GM23338 (cell line): ENCODE measurements at places on chromosomes 11 and 22.

DNA sequence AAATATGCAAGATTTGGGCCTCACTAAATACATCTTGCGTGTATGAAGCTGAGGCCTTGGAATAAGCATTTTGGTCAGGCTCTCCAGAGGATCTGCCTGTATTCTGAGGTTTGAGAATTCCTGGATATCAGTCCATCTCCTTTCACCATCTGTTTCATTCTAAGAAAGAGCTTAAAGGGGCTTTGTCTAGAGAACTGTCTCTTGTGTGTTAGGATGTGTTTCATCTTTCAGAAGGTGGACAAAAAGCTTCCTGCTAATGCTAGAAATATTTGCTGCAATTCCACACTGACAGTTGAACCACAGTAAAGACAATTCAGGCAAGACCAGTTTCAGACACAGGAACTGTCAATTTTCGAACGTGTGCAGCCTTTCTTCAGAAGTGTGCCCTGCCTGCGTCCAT is 185.4 kb downstream of the DBX1 start:
- no peak for DNase-seq
- no peaks in the 10 kb centered on the region for H3K36me3 ChIP-seq
- peaks cover 4% of the 10 kb centered on the region for H3K4me1 ChIP-seq
- H3K27ac ChIP-seq: no peak overlapping the region
- no peaks in the 10 kb centered on the region for H3K27me3 ChIP-seq

- H3K27me3 ChIP-seq: no peaks in the 10 kb centered on the region
- H3K36me3 ChIP-seq: peaks cover 14% of the 10 kb centered on the region; the same call in 1 of the 2 replicates
- DNase-seq: peak; percentile 34
- no peak overlapping the region for H3K4me3 ChIP-seq
These were observed 6.7 kb downstream of the CENPM start for GRCh38 chr22:41939981-41940831.

DNA sequence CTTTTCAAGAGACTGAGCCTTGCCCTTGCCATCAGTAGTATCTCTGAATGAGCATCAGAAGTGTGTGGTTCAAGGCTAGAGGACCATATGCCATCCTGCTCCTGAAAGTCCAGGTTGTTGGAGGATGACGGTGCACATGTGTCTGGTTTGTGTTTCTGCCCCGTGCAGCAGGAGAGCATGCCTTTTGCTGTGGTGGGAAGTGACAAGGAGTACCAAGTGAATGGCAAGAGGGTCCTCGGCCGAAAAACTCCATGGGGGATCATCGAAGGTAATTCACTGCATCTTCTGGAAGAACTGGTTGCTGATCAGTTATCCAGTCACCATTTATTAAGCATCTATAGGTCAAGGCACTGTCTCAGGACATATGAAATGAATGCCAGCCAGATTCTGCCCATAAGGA is 6.1 kb upstream of the WBP2NL start:
- DNase-seq: no peak
- H3K36me3 ChIP-seq: no peaks in the 10 kb centered on the region
- no peaks in the 10 kb centered on the region for H3K27me3 ChIP-seq
- H3K4me1 ChIP-seq: no peaks in the 10 kb centered on the region

DNA sequence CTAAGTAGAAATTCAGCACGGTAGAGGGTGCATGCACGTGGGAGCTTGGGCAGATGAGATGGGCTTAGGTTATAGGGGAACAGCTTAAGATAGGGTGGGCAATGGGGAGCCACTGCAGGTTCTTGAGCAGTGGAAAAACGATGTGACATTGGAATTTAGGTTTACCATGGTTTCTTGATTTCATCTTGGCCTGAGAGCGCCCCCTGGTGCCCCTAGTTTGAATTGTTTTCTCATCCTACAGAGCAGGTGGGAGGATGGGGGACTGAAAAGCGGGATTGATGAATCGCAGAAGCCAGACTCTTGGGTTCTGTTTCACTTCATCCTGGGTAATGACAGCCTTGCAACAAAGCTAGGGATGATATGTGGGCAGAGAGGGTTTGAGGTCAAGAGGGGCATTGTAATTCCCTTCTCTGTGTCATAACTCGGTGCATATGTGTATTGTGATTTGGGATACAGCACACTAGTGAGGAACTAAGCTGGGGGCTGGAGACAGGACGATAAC is 6.7 kb upstream of the MCAM start:
- H3K4me3 ChIP-seq: no peak overlapping the region
- H3K36me3 ChIP-seq: no peaks in the 10 kb centered on the region
- H3K27me3 ChIP-seq: 0 out of 2 replicates have a peak, but pooled peaks cover 6% of the 10 kb centered on the region
- peak; percentile 95 for DNase-seq
- no peak overlapping the region for H3K27ac ChIP-seq

- no peak overlapping the region for H3K4me3 ChIP-seq
- H3K27me3 ChIP-seq: no peaks in the 10 kb centered on the region
- no peak overlapping the region for H3K27ac ChIP-seq
- H3K4me1 ChIP-seq: no peaks in the 10 kb centered on the region
- no peaks in the 10 kb centered on the region for H3K36me3 ChIP-seq
These were observed 43.3 kb downstream of the ENDOD1 start for GRCh38 chr11:95132956-95133355.

- no peak overlapping the region for H3K27ac ChIP-seq
- DNase-seq: no peak
- H3K27me3 ChIP-seq: no peaks in the 10 kb centered on the region
- peaks cover 10% of the 10 kb centered on the region for H3K4me1 ChIP-seq
These were observed 18.4 kb downstream of the ABTB2 start for GRCh38 chr11:34339149-34340064.

DNA sequence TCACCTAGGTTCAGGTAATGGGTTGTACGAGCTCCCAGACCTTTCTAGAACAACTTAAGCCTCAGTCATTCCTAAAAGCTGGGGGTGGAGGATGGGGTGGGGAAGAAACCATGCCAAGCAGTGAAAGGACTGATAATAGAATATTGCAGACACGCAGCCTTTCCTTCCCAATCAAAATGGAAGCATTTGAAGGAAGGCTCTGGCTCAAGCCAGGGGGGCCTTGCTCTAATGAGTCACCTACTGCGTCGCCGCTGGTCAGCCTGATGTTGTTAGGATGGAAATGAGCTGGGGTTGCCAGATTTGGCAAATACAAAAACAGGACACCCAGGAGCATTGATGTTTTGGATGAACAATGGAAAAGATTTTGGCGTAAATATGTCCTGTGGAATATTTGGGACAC is 6.2 kb downstream of the SYT12 start:
- H3K36me3 ChIP-seq: no peaks in the 10 kb centered on the region
- no peak overlapping the region for H3K4me3 ChIP-seq
- H3K4me1 ChIP-seq: peaks cover 15% of the 10 kb centered on the region; the same call in 1 of the 2 replicates
- H3K27me3 ChIP-seq: peaks cover 14% of the 10 kb centered on the region

DNA sequence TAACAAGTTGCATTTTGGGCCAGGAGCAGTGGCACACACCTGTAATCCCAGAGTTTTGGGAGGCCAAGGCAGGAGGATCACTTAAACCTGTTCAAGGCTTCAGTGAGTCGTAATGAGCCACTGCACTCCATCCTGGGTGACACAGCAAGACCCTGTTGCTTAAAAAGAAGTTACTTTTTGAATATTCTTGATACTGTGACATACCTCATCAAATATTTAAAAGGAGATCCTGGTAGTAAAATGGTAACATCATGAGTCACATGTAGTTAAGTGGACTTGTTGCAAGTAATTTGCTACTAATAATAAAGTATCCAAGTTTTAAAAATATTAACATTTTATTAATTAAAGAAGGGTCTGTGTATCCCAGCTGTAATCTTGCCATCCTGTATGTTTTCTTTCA is 18.3 kb downstream of the HMGXB4 start:
- H3K4me1 ChIP-seq: no peaks in the 10 kb centered on the region
- peaks cover 15% of the 10 kb centered on the region; the same call in 1 of the 2 replicates for H3K36me3 ChIP-seq
- DNase-seq: no peak
- H3K4me3 ChIP-seq: no peak overlapping the region

GRCh38 chr11:34135439-34135838 is 30.0 kb downstream of the NAT10 start:
- no peak for DNase-seq
- H3K4me1 ChIP-seq: no peaks in the 10 kb centered on the region
- H3K36me3 ChIP-seq: peaks cover 35% of the 10 kb centered on the region
- no peak overlapping the region for H3K27ac ChIP-seq
- no peak overlapping the region for H3K4me3 ChIP-seq

- H3K27me3 ChIP-seq: 0 out of 2 replicates have a peak, but pooled peaks cover 4% of the 10 kb centered on the region
- peaks cover 48% of the 10 kb centered on the region for H3K4me1 ChIP-seq
- no peak overlapping the region for H3K27ac ChIP-seq
- DNase-seq: no peak
- no peaks in the 10 kb centered on the region for H3K36me3 ChIP-seq
- H3K4me3 ChIP-seq: no peak overlapping the region
These were observed 9.6 kb downstream of the POU2F3 start for GRCh38 chr11:120249279-120250262.

GRCh38 chr11:34284156-34284555 is 73.7 kb downstream of the ABTB2 start:
- H3K36me3 ChIP-seq: no peaks in the 10 kb centered on the region
- no peaks in the 10 kb centered on the region for H3K4me1 ChIP-seq
- no peak for DNase-seq
- H3K27ac ChIP-seq: no peak overlapping the region
- no peaks in the 10 kb centered on the region for H3K27me3 ChIP-seq

GRCh38 chr11:45593992-45594391 is 71.4 kb downstream of the CHST1 start:
- H3K27me3 ChIP-seq: no peaks in the 10 kb centered on the region
- no peaks in the 10 kb centered on the region for H3K4me1 ChIP-seq
- no peaks in the 10 kb centered on the region for H3K36me3 ChIP-seq
- H3K4me3 ChIP-seq: no peak overlapping the region

GRCh38 chr11:27075192-27075591 is 34.6 kb downstream of the BBOX1 start:
- H3K4me1 ChIP-seq: no peaks in the 10 kb centered on the region
- no peak for DNase-seq
- no peak overlapping the region for H3K4me3 ChIP-seq

DNA sequence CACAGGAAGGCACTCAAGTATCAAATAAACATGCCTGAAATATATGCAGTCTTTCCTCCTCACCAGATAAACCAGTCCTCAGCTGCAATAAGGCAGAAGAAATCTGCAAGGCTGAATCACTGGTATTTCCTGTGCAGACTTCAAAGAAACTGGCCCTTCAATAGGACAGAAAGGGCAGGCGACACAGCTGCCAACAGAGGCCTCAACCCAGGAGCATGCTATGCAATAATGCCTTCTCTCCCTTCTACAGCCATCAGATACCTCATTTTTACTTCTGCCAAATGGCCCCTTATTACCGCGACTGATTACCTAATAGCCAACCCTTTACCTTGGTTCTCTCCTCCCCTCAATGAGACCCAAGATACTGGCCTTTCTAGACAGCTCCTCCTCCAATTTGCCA is 8.0 kb downstream of the NUMA1 start:
- H3K4me1 ChIP-seq: peaks cover 13% of the 10 kb centered on the region; the same call in 1 of the 2 replicates
- DNase-seq: peak; percentile 12
- no peak overlapping the region for H3K4me3 ChIP-seq
- H3K27me3 ChIP-seq: no peaks in the 10 kb centered on the region

- no peaks in the 10 kb centered on the region for H3K36me3 ChIP-seq
- no peak for DNase-seq
- H3K4me1 ChIP-seq: peaks cover 65% of the 10 kb centered on the region
- 0 out of 2 replicates have a peak overlapping the region, but pooled peaks have one; percentile 14 for H3K27ac ChIP-seq
These were observed 69.7 kb downstream of the ETS1 start for GRCh38 chr11:128517451-128518230.

DNA sequence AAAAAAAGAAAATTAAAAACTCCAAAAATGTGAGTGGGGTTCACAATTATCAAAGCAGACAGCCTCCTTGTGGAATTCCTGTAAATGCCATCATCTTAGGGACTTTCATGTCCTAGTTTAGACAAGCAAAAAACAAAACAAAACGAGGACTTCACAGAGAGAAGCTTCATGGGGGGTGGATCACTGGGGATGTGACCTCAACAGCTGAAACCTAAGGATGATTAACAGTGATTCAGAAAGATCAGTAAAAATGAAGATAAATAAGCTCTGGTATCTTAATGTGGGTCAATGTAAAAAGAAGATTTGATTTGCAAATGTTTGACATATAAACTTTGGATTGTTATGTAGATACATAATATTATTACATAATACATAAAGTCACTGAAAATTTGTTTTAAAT is 8.1 kb upstream of the OR10W1 start:
- H3K4me3 ChIP-seq: no peak overlapping the region
- no peaks in the 10 kb centered on the region for H3K4me1 ChIP-seq
- H3K36me3 ChIP-seq: no peaks in the 10 kb centered on the region
- H3K27ac ChIP-seq: no peak overlapping the region
- no peaks in the 10 kb centered on the region for H3K27me3 ChIP-seq

DNA sequence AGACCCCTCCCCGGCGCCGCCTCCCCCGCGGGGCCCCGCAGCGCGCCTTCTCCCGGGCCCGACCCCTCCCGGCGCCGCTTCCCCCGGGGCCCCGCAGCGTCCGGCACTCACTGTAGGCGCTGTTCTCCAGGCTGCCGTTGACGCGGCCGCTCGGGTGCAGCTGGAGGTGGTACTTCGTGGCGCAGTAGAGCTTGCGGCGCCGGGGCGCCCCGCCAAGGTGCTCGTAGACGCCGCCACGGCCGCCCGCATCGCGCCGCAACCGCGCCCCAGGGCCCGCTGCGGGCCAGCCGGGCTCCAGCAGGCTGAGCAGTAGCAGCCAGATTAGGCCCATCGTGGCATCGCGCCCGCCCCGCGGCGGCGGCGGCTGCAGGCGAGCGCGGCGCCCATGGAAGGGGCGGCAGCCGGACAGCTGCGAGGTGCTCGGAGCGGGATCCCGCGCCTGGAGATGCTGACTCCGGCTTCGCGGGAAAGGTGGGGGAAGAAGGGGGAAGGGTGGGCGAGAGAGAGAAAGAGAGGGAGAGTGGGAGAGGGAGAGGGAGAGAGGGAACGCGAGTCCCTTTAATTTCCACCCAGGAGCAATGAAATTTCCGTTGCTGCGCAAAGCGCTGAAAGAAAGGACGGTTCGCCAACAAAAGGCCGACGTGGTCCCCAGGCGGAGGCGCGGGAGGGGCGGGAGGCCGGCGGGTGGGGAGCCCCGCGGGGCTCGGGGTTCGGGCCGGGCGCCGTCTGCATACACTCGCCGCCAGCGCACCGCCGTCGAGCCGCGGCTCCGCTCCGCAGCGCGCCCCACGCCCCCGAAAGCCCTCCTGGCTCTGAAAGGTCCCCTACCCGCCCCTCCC is at the start of gene FGF3:
TSS of gene FGF3 (minus strand) at position 814 of the 839 bp plus-strand sequence. CDS start at position 331, 483 bp downstream.
- H3K36me3 ChIP-seq: no peaks in the 10 kb centered on the region
- no peak within 1 kb of the TSS for H3K27ac ChIP-seq
- peak within 1 kb of the TSS; percentile 57 for H3K4me3 ChIP-seq

GRCh38 chr11:19853920-19854319 is 141.3 kb downstream of the NAV2 start:
- DNase-seq: no peak
- H3K4me1 ChIP-seq: peaks cover 12% of the 10 kb centered on the region
- H3K27me3 ChIP-seq: no peaks in the 10 kb centered on the region
- H3K4me3 ChIP-seq: no peak overlapping the region
- no peak overlapping the region for H3K27ac ChIP-seq
- H3K36me3 ChIP-seq: no peaks in the 10 kb centered on the region; the same call in 1 of the 2 replicates
